ENCODE measurements at places on chromosomes 12 and 14.
A peak's percentile ranks its signal among the peaks of the same experiment; 100 is the strongest.

GRCh38 chr14:73795974-73796373 lies 55.7 kb upstream of the PTGR2 start:
- no peak for DNase-seq

DNA sequence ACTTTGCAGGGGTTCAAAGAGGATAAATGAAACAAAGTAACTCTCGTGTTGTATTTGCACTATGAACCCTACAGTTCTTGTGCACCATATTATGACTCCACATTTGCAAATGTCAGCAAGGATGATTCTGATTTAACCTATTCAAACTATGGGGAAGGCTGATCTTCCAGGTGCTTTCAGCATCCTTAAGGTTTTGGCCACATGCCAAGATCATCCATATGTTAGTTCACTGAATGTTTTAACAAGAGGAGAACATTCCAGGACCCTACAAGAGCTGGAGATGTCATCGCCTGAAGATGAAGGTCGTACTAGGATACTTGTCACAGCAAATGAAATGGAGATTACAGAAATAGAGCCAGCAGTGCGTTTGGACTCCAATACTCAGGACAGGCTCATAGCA lies 114.2 kb downstream of the DHRS2 start:
- no peak for DNase-seq

- no peak for DNase-seq
Observed at GRCh38 chr14:51495319-51495718, 156.4 kb upstream of the FRMD6 start.

DNA sequence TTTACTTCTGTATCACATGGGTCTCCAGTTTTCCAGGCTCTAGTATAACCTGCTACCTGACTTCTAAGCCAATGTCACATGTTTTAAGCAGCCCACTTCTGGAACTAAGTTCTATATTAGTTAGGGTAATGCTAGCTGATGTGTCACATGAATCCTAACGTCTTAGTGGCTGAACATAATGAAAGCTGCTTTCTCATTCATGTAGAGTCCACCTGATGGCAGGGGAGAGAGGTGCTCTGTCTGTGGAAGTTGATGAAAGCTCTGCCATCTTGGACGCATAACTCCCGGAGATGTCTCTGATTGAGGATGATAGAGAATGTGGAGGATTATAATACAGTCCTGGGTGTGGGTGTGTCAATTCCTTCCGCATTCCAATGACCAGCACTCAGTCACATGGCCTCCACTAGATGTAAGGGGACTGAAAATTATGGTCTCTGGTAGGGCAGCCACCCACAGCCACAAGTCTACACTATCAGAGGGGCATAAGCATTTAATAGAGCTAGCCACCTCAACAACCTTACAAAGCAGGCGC lies 234.4 kb upstream of the CRY1 start:
- no peak for DNase-seq

GRCh38 chr12:28898038-28898437 lies 251.0 kb upstream of the FAR2 start:
- no peak for DNase-seq

DNA sequence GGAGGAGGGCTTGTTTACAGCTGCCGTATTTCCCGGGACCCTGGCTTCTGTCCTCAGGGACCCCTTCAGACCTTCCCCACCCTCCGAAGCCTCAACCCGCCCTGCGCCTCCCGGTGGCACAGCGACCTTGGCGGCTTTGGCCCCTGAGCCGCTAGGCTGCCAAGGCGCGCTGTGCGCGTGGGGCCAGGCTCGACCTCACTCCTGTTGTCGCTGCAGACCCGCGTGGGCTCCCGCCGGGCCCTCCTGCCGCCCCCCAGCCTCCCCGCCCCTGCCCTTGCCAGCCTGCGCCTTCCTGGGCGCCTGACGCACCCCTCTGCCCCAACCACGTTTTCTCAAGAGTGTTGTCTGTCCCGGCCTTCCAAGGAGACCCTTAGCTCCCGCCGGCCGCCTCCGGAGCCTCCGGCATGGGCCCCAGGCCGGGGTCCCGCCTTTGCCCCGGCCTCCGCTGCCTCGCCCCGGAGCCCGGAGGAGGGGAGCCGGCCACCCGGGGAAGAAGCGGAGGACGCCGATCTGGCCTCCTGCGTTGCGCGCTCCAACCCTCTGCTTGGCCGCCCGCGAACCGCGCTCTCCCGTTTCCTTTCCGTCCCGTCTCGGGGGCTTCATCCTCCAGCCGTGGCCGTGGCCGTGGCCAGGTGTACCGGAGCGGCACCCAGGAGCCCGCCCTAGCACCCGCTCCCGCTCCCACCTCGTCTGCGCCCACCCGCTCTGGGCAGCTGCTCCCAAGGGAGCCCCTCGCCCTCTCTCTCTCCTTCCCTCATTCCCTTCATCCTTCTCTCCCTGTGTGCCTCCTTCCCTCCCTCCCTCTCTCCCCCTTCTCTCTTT lies 19.9 kb downstream of the PPP2R5C start:
- DNase-seq, result peak; percentile 41

DNA sequence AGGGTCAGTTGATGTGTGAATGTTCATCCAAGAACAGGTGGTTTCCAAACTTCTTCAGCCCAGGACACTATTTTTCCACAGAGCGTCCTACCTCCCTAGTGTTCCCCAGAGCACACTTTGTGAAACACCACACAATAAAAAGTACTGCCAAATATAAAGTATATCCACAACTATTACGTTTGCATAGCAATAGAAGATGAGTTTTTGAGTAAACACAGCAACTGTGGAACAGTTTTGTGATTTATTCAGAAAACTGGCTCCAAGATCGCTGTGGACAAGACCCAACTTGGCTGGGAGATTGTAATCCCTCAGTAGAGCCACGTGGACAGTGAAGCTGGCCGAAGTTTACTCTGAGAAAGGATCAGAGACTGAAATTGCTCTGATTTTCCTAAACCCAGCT lies 14.5 kb upstream of the MAP1LC3B2 start:
- no peak for DNase-seq

DNA sequence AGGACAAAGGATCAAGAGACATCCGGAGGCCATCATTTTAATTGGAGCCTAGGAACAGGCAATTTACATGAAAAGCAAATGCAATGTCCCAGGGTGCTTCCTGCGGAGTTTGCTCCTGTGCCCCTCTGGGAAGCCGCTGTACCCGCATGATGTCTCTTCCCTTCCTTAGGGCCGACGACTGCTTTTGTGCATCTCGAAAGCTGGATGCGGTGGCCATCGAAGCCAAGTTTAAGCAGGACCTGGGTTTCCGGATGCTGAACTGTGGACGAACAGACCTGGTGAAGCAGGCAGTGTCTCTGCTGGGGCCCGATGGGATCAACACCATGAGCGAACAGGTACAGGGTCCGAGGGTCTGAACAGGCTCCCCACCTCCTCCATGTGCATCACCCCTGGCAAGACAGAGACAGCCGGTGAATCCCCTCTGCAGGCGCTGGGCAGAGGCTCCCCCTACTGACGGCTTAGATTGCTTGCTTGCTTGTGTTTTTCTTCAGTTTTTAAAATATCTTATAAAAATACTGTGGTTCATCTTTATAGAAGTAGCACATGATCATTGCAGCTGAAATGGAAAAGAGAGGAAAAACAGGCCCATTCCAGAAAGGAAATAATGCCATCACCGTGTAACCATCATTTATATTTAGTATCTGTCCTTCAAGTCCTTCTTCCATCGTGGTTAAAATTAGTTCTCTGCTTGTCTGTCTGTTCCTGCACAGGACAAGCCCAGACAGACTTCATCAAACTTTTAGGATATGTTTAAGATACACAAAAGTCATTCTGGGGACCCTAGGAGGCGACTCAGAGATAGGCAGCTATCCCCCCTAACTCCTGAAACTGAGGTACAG lies 75.4 kb upstream of the PWP1 start:
- peak; percentile 56 for DNase-seq

- no peak for DNase-seq
Observed at GRCh38 chr12:114742363-114742762, 58.4 kb upstream of the TBX3 start.

GRCh38 chr12:9340422-9341259 lies 132.4 kb upstream of the PZP start:
- no peak for DNase-seq

GRCh38 chr12:124713436-124714082 lies 146.1 kb upstream of the NCOR2 start:
- no peak for DNase-seq

DNA sequence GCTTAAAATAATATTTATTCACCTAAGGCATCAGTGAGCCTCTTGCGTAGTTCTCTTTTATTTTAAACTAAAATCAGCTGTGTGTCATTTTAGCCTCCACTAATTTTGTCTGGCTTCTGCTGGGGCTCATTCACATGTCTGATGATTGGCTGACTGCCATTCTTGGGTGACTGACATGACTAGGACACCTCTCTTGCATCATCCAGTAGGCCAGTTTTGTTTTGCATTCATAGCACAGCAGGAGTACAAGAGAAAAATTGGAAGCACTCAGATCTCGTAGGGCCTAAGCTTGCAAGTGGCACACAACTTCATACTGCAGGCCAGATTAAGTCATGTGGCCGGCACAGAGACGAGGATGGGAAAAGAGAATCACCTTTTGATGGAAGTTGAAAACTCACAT lies 1226.5 kb downstream of the GALC start:
- DNase-seq, result no peak

GRCh38 chr14:58107947-58108552 lies 44.0 kb downstream of the ARMH4 start:
- peak; percentile 34 for DNase-seq

DNA sequence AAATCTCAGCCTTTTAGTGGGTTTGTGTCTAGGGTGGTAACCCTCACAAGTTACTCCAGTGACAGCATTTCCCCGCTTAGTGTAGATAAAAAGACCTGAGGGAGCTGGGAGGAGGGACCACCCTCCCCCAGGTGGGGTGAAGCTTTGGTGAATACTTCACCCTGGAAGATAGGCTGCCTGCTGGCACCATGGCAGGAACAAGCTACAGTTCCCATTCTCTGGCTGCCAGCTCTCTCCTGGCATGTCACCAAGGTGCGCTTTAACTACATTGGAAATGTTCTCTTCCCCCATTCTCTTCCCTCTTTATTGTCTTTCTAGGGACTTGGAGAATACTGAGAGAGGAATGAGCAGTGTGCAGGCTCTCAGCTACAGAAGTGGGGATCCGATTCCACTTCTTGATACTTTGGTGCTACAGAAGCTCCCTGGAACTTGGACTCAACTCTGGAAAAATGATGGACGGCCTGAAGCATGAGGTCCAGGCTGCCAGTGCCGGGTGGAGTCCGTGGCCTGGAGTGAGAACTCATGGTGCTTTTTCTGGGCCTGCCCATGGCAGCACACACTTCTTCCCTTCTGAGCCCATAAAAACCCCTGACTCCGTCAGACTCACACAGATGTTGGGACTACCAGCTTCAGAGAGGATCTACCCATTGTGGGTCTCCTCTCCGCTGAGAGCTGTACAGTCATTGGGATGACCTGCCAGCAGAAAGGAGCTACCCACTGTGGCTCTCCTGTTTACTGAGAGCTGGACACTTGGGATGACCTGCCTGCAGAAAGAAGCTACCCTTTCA lies 198.0 kb downstream of the ADGRD1 start:
- no peak for DNase-seq

- no peak for DNase-seq
Observed at GRCh38 chr12:81359736-81360135, 281.9 kb downstream of the ACSS3 start.

DNA sequence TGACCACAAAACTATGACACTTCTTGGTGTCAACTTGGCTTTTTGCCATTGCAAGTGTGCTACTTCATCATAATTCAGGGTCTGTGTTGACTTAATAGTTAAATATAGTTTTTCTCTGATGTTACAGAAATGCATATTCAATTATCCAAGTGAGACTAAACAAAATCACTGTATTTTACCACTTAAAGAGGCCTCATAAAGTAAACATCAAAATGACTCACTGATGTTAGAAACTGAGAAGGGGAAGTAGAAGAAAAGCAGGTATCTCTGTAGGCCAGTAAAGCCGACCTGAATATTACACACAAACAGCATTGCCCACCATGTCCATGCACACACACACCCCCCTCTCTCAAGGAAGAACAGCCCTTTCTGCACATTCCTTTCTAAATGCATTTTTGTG lies 55.4 kb downstream of the RPAP3 start:
- DNase-seq, result no peak

GRCh38 chr12:110995016-110995415 lies 74.6 kb upstream of the MYL2 start:
- no peak for DNase-seq

DNA sequence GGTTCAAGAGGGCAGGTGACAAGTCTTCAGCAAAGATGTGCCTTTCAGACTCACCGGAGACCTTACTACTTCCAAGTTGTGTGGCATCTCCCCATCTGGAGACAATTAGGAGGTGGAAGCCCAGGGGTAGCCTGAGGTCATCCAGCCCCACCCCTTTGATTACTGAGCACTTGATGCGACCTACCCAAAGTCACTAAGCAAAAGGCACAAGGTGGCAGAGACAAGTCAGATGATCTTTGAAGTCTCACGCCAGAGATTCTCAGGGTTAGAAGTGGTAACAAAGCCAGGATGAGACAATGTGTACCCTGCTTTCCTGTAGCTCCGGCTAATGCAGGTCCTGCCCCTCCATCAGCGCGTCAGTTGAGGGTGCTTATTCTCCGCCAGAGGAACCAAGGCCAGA lies 1.4 kb upstream of the FOXN3 start:
- no peak for DNase-seq

- DNase-seq, result no peak
Observed at GRCh38 chr14:34363733-34364134, 98.3 kb downstream of the SPTSSA start.

- DNase-seq, result no peak
Observed at GRCh38 chr14:66081594-66082376, 404.4 kb upstream of the CCDC196 start.

GRCh38 chr14:102554821-102555819 lies 37.3 kb upstream of the RCOR1 start:
- peak; percentile 44 for DNase-seq

GRCh38 chr14:73462048-73462715 lies 3.8 kb upstream of the NUMB start:
- no peak for DNase-seq

DNA sequence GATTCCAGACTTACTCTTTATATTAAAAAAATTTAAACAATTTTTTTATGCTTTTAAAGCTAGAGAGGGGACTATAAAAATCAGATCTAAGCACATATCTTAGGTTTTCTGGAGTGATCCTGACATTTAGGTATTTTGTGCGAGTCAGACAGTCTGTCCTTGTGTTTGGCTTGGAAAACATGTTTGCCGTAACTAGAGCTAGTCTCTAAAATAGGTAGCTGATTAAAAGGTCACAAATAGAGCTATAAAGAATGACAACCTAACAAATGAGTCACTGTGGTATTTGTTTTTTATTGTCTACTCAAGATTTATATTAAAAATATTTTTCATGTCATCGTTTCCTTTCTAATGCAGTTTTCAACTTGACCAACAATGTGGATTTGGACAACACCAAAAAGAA lies 73.4 kb downstream of the MNAT1 start:
- DNase-seq, result no peak

DNA sequence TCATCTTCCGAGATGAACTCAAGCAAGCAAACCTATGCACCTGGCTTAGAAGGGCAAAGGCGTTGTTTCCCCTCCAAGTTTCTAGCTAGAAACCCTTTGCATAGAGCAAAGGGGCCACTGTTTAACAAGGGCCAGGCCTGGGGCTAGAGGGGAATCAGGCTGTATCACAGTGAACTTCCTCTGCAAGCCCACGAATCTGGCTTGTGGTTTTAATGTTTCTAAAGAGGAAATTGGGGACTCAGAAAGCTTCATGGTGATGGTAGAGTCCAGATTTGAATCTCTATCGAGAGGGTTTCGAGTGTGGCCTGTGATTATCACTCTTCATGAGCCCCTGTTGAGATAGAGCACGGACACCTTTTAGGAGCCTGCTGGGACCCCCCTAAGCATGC lies 189.9 kb downstream of the VRK1 start:
- no peak for DNase-seq

- no peak for DNase-seq
Observed at GRCh38 chr14:20679907-20680306, 4.5 kb upstream of the RNASE4 start.
